COLO829 (cell line): ENCODE measurements at places on chromosomes 6 and 20.

DNA sequence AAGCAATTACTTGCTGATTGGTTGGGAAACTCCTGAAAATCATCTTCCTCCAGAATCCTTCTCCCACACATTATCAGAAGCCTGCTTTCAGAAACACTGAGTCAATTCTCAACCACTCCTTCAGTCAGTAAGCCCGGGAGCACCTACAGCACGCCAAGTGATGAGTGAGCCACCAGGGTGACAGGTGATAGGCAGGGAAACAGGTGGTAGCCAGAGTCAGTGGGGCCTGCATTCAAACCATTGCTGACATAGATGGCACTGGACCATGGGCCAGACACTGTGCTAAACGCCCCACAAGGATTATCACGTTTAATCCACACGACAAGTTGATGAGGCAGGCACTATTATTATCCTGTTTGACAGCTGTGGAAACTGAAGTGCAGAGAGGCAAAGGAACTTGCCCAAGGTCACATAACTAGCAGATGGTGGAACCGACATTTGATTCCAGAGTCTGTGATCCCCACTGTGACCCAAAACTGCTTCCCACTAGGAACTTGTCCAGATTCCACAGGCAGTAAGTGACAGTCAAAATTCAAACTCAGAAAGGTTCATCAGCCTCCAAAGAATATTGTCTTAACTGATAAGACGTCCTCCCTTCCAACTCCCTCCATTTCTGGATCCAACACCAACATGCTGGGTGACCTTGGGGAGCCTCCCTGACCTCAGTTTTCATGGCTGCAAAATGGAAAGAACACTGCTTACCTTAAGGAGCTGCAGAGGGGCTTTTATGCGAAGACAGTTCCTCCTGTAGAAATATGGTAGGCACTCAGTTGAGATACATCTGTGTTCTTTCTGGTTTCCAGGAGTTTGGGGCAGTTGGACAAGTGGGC lies 23.9 kb upstream of the TOP1 start:
- DNase-seq, result no peak

DNA sequence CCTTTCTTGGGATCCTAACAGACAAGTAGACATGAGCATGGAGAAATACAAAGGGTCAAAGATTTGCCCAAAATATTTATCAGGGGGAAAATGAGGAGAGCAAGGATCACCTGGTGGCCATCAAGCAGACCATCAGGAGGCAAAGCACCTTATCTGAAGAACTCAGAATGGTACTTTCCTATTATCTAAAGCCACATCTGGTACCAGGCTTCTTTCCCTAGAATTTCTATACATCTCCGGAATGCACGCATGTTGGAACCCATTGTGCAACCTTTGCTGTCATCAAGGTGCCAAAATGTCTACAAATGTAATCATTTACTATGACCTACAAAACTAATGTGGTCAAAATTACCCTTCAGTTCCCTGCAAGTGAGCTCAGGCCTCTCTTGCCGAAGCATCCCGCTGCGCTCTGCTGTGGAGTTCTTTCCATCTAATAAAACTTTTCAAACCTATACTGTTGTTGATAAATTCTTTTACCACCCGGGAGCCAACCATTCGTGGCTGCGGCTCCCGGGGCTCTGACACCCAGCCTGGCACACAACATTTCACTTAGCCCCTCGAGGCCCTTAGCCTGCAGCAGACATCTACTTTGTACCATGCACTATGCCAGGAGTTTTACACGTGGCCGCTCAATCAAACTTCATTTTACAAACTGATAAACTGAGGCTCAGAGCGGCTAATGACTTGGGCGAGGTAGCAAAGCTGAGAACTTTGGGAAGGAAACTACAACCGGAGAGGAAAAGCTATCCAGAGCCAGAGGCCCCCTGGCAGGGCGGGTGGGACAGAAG lies 3.8 kb upstream of the CPXM1 start:
- DNase-seq, result no peak

GRCh38 chr6:7922596-7922995 lies 12.0 kb upstream of the TXNDC5 start:
- DNase-seq, result no peak

DNA sequence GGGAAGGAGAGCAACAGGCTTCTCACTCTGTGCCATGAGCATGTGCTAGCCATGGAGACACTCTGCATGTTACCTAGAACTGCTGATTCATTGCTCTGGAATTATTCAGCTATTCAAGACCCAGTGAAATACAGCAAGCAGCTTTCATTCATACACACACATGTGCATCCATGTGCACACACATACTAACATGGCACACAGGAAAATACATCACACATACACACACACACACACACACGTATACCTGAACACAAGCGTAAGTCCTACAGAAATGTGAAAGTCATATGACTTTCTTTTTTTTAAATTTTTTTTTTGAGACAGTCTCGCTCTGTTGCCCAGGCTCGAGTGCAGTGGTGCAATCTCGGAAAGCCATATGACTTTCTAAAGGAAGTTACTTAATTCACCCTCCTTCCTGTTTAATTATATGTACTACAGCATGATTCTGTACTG lies 108.2 kb upstream of the NFATC2 start:
- peak; percentile 34 for DNase-seq

DNA sequence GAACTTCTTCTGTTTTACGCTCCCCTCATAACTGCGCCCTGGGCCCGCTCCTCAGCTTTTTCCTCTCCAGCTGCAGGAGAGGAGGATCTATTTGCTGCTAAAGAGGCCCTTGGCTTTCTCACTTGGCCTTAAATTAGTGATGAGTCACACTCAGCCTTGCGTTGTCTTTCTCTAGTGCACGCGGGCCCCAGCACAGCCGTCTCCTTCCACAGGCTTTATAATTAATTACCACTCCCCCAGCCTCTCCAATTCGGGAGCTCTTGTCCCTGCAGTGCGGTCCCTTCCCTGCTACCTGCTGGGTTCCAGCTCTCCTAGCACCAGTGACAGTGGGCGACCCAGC lies 25.2 kb downstream of the PACSIN1 start:
- no peak for DNase-seq

DNA sequence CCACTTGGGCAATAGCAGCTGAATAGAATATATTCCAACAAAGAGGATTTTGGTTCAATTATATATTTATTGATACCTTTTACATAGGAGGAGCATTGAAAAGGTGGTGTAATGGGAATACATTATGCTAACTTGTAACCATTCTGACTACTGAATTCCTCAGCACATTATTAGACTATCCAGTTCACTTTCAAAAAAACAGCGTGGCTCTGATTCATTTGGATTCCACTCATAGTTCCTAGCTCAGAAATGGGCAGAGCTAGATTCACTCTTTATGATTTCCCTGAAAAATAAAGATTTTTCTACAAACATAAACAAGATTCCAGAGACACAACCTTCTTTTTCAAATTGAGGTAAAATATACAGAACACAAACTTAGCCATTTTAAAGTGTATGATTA lies 9.2 kb upstream of the TRERF1 start:
- DNase-seq, result no peak

GRCh38 chr6:21992178-21992967 lies 304.5 kb downstream of the PRL start:
- peak; percentile 16 for DNase-seq
